Vagina (tissue), 2 donors: ENCODE measurements at places on chromosomes 12 and 14.

- no peak for DNase-seq
These were observed at the start of gene RIN3 for GRCh38 chr14:92513204-92513965. RIN3 (plus strand) TSS chr14:92513781; CDS start chr14:92513933, 152 bp downstream.

DNA sequence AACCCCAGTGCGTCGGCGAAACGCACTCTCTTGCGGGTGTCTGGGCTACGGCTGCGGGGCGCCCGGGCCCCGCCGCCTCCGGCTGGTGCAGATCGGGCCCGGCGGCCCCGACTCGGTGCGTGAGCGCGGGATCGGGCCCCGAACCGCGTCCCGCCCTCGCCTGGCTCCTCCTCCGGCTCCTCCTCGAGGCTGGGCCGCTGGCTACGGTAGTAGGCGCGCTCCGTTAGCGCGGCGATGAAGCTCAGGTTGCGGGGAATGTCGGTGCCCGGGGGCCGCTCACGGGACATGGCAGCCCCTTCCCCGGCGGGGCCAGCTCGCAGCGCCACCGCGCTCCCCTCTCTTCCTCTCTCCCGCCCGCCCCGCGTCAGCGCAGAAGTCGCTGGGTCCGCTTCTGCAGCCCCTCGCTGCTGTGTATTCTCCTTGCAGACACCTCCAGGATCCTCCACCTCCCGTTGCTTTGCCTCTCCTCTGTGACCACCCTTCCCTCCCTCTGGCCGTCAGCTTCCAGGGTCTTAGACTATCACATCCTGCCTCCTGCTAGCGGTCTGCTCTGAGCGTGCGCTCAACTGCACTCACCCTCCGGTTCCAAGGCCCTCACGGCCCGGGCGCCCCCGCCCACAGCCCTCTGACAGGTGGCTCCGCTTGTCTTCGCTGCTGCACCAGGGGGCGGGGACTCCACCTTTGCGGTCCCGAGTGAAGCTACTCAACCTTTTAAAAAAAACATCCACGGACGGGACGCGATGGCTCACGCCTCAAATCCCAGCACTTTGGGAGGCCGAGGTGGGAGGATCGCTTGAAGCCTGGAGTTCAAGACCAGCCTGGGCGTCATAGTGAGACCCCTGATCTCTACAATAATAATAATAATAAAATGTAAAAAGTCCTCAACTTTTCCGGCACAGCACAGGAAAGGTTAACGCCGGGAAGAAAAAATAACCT lies at the start of gene PPP1R3E:
PPP1R3E (minus strand) TSS at position 570 of the 936 bp plus-strand sequence; CDS start at position 287, 283 bp downstream.
- no peak for DNase-seq

DNA sequence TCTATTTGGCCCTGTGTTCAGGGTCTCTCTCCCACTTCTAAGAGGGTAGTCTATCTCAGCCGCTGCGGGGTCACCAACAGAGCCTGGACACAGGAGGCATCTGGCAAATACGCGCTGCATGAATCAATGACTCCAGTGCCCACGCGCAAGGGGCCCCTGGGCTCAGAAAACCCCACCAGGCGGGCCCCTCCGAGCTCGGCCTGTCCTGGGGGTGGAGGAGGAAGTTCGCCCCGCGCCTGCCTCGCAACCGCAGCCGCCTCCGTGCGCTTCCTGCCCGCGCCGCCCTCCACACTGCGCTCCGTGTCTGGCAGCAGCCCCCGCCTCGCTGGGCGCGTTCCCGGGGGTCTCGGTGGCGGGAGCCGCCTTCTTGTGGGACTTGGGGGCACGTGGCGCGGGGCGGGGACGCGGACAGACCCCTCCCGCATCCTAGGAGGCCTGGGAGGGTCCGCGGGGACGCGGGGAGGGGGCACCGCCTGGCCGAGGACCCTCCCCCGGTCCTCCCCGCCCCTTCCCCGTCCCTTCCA lies 811 bp upstream of the FBRSL1 start:
- no peak for DNase-seq

DNA sequence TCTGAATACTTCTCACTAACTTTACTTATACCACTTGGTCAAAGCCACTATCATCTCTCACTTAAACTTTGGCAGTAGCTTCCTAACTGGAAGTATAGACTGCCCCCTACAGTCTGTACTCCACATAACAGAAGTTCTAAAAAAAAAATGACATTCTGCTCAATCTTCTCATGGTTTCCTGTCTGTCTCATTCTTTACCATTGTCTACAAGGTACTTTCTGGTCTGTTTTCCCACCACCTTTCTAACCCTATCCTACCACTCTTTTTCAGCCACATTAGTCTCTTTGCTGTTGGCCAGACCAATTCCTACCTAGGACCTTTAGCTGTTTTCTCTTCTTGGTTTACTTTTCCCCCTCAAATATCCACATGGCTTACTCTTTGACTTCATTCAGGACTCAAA lies 14.7 kb downstream of the CPSF6 start:
- no peak for DNase-seq

DNA sequence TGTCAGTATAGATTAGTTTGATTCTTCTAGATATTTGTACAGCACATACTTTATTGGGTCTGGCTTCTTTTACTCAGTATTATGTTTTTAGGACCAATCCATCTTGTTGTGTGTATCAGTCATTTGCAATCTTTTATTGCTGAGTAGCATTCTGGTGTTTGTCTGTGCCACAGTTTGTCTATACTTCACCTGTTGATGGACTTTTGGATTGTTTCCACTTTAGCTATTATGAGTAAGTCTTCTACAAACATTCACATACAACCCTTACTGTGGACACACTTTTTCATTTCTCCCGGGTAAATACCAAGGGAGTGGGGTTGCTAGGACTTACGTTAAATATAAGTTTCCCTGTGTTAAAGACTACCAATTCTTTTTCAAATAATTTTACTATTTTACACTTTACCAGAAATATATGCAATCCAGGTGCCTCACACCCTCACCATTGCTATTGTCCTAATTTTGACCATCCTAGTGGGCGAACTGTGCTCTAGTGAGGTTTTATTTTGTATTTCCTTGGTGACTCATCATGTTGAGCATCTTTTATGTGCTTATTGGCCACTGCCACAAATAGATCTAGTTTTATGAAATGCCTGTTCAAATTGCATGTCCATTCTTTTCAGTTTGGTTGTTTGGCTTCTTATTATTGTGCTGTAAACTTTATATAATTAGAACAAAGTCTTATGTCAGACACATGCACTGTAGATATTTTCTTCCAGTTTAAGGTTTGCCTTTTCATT lies 304.7 kb upstream of the TMTC1 start:
- DNase-seq, result no peak

DNA sequence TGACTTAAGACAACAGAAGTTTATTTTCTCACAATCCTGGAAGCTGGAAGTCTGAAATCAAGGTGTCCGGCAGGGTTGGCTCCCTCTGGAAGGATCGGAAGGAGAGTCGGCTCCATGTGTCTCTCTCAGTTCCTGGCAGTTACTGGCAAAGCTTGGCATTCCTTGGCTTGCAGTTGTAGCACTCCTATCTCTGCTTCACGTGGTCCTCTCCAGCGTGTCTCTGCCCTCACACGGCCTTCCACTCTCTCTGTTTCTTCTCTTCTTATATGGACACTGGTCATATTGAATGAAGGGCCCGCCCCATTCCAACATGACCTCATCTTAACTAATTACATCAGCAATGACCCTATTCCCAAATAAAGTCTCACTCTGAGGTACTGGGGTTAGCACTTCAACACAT lies 60.1 kb upstream of the TUNAR start:
- peak; percentile 47 for DNase-seq

GRCh38 chr12:111636209-111636945 lies 37.3 kb upstream of the ATXN2 start:
- DNase-seq, result no peak

GRCh38 chr12:119463211-119463926 lies 128.8 kb downstream of the CCDC60 start:
- no peak for DNase-seq

DNA sequence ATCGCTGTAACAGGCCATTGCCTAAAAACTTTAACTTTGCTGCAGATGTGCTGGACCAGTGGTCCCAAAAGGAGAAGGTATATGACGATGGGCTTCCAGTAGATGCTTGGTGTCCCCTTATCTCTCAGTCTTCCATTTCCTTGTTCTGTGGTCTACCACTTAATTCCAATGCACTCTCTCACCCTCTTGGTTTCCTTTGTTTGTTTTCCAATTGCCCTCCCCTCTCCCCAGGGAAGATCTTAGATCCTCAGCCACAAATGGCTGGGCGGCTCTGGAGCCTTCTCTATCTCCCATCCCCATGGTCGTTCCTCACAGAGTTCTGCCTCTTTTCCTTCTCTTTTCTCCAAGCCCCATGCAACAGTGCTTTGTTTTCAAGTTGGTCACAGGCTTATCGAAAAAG lies 584 bp downstream of the ACSM4 start:
- DNase-seq, result no peak
